ENCODE measurements at places on chromosomes 1 and 21. TPM values are rescaled to one million over a fixed set of nuclear protein-coding genes. Genes with fewer than 3 reads are reported as not detected.
A peak's percentile ranks its signal among the peaks of the same experiment; 100 is the strongest.

GRCh38 chr1:234756066-234756774 is 146.2 kb upstream of the IRF2BP2 start:
- no peak for DNase-seq

- no peak for DNase-seq
Measured at GRCh38 chr1:28247612-28248272, 11.6 kb upstream of the SESN2 start.

- DNase-seq: peak; percentile 33
Measured at GRCh38 chr1:20640183-20640597, 6.9 kb downstream of the PINK1 start.

DNA sequence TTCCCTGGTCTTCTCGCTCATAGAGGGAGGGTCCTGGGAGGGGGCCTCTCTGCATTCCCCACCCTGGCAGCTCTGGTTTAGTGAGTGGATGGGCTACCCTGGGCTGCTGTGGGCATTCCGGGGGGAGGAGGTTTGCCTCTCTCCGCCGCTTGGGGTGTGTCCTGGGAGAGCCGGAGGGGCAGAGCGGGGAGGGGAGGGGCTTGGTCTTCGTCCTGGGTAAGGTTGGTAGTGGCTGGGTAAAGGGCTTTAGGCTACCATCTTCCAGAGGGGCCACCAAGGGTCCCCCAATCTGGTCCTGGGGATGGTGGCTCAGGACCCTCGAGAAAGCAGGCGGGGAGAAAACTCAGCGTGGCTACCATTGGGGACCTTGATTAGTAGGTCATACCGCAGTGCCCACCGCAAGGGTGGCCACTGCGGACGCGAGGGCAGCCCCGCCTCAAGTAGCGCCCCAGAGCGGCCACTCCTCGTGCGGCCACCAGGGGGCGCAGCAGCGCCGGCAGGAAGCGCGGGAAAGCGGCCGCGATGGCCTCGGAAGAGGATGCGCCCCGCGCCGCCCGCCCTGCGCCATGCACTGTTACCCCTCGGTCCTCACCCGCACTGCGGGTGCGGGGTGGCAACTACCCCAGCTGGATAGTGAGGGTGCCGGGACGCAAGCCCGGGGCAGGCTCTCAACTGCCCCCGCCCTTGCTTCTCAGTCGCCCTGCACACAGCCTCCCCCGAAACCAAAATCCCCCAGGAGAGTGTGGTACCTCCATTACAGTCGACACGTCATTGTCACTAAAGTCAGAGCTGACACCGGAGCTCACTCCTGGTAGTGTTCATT is 44.1 kb upstream of the SLC25A33 start:
- DNase-seq: peak; percentile 27

GRCh38 chr1:217040711-217041455 is 317.7 kb upstream of the ESRRG start:
- DNase-seq: no peak

DNA sequence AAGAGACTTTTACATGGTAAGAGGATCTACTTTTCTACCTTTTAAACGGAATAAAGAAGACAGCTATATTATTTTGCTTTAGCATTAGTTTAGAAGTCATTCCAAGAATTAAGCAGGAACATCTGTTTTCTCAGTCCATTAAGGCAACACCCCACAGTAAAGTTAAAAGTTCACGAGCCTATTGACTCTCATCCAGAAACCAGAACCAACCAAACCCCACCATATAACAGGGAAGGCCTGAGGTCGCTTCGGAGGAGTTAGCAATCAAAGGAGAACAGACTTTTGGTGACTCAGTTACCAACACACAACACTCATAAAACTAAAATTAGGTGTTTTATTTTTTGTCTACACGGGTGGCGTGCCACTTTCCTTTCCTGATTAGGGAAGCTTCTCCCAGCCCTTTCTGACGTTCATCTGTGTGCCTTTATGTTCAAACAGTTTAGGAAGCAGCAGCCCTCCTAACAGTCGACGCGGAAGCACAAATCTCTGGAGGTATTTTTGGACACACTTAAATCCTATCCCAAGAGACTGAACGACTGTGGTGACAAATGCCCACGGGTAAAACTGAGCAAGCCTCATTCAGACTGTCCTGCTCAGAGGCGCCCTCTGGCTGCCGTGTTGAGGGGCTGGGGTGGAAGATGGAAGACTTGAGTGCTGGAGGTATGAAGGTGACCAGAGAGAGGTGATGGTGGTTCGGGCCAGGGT is 8.6 kb upstream of the PLA2G2C start:
- peak; percentile 36 for DNase-seq

TTLL7 gene
- 4.8 TPM for total RNA-seq

- DNase-seq: no peak
Measured at GRCh38 chr1:119086830-119087229, 53.6 kb downstream of the WARS2 start.

MYOC gene
- total RNA-seq: not detected

GRCh38 chr21:39097981-39098380 is 85.3 kb downstream of the PSMG1 start:
- no peak for DNase-seq

GSTM5 gene
- total RNA-seq: 0.12 TPM

DNA sequence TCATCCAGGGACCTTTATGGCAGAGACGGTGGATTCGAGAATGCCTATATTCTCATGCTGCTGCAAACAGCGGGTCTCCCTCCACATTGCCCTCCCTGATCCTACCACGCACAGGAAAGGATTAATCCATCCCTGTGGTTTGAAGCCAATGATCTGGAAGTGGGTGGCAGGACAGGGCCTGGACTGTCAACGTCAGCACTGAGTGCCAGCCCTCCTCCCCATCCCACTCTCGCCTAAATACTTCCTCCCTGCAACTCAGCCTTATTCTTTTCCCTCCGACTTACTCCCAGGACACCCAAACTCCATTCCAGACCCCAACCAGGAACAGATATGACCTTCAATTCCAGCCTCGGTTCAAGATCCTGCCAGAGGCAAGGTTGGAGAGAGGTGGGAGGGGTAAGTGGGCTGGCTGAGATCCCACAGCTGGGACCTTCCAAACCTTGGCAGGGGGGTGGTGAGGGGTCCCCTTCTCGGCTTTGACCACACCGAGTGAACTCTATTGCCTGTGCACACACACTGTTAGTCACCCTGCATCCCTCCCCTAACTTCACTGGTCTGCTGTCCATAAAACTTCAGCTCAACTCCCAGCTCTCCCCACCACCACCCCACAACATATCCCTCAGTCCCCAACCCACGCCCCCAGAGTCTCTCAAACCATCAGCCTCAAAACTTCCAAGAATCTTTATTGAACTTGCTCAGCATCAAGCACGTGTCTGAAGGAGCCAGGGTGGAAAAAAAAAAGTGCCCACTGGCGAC is 2.4 kb upstream of the S100A5 start:
- DNase-seq: no peak

LCE3D gene
- not detected for total RNA-seq

DNA sequence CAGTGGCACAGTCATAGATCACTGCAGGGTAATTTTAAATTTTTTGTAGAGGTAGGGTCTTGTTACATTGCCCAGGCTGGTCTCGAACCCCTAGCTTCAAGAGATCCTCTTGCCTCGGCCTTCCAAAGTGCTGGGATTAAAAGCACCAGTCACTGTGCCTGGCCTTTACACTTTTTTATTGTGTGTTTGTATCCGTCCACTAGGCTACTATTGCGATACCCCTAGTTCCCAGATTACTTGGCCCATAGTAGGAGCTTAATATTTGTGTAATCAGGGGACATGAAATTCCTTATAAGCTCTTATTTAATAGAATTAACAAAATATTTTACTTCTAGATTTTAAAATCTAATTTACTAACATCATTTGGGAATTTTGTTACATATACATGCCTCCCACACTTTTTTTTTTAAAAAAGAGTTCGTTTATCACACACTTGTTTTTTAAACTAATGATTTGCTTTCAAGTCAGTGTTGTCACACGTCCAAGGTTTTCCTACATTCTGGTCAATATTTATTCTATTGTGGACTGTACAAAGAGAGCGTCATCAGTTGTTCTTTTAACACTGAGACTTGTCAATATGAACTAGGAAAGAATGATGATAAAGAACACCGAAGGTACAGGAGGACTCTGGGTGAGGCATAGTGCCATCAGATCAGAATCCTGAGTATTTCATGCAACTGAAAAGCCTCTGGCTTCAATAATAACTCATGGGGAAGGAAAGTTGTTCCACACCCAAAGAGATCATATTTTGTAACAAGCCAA is 63.7 kb downstream of the LEPR start:
- no peak for DNase-seq

- no peak for DNase-seq
Measured at GRCh38 chr1:66265796-66266195, 268.2 kb upstream of the SGIP1 start.

GFI1 gene
- total RNA-seq: 0.05 TPM

- no peak for DNase-seq
Measured at GRCh38 chr1:202642212-202642611, 68.0 kb downstream of the SYT2 start.

GRCh38 chr1:205357567-205357966 is 845 bp upstream of the KLHDC8A start:
- DNase-seq: no peak

- peak; percentile 43 for DNase-seq
Measured at GRCh38 chr1:9302745-9303524, 10.2 kb downstream of the SPSB1 start.

- DNase-seq: peak; percentile 18
Measured at GRCh38 chr1:50271968-50272578, 151.2 kb downstream of the DMRTA2 start.

UROD gene
- total RNA-seq: 89.2 TPM

GRCh38 chr1:19229828-19230325 is 19.8 kb upstream of the UBR4 start:
- DNase-seq: no peak

ANKRD35 gene
- not detected for total RNA-seq

LAMB3 gene
- total RNA-seq: 19.7 TPM

DNA sequence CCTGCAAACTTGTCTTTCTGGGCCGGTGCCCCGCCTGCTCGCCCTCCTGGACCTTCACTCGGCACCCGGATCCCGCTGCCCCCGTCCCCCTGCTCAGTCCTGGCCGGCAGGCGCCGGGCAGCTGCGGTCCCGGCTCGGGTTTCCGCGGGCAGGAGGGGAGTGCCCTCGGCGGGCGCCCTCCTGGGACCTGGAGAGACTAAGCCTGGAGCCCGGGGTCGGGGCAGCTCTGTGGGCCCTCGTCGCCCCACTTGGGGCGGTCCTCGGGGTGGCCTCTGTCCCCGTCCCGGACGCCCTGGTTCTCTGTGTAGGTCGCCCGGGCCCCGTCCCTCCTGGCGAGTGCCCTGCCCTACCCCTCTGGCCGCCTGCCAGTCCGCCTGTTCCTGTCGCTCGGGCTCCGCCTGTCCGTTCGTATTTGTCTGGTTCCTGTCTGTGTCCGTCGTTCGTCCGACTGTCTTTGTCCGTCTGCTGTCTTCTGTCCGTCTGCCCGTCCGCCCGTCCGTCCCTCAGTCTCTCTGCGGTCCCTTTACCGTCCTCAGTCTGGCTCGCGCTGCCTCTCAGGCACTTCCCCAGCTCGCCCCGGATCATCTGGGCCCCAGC is 490 bp downstream of the SERINC2 start:
- peak; percentile 26 for DNase-seq

DNA sequence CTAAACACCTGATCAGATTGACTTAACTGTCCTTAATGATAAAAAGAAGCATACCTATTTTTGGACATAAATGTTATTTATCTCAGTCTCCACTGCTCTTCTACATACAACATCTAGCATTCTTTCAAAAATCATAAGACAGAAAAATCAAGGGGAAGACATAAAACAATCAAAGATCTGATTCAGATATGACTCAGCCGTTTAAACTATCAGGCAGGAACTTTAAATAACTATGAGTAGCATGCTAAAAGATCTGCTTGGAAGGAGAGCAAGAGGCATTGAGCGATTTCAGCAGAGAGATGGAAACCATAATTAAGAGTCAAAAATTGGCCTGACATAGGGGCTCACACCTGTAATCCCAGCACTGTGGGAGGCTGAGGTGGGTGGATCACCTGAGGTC is 27.2 kb upstream of the SLC22A15 start:
- no peak for DNase-seq

GRCh38 chr1:1069056-1069710 is 4.9 kb downstream of the RNF223 start:
- DNase-seq: peak; percentile 47

DNA sequence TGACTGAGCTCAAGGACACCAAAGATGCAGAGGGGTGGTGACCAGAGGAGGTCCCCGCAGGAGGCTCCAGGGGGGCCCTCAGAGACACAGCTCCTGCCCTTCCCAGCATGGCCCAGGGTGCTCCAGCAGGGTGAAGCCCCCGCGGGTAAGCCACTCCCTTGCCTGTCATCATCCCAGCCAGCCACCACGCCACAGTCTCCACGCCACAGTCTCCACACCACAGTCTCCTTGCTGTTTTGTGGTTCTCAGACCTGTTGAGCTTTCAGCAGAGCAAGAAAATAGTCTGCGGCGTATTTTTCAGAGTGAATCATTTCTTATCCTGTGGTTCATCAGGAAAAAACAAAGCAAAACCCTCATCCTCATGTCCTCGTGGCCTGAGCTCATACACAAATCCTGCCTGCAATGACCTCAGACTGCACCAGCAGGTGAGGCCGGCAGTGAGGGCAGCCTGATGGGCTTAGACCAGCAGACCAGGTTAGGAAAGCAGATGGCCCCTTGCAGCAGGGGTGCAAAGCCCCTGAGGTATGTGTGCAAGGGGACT is 25.7 kb upstream of the ABCG1 start:
- DNase-seq: no peak

DNA sequence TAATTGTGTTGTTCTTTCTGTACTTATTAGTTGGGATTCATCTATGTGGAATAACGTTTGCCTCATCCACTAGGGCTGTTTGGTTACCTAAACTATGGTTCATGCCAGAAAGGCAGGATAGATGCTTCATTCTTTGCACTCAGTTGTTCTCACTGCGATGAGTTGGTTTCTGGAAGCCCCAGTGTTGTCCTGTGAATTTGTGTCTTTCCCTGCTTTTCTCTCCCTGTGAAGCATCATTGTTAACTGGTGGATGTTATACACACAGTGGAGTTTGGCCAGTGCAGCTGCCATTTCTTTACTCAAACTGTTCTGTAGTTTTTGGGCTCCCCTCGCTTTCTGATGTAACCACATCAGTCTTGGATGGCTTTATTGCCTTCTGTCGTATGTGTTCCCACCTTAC is 143.6 kb upstream of the COL6A1 start:
- DNase-seq: no peak

ADAMTS5 gene
- not detected for total RNA-seq

DNA sequence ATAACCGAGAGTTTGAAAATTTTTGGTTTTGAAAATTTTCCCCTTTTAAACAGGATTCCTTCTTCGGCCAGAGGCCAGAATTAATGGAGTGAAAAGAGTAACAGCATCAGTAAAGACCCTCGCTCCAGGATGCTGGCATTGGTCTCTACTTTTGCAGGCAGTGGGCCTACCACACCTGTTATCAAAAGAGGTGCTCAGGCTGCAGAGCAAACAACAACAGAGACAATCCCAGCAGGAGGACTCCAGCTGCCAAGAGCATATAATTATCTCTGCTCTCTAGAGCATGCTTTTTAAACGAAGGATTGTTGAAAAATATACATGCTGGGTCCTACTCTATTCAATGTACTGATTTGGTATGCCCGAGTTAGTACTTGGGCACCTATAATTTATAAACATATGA is 1048.5 kb downstream of the PLA2G4A start:
- DNase-seq: no peak

DNA sequence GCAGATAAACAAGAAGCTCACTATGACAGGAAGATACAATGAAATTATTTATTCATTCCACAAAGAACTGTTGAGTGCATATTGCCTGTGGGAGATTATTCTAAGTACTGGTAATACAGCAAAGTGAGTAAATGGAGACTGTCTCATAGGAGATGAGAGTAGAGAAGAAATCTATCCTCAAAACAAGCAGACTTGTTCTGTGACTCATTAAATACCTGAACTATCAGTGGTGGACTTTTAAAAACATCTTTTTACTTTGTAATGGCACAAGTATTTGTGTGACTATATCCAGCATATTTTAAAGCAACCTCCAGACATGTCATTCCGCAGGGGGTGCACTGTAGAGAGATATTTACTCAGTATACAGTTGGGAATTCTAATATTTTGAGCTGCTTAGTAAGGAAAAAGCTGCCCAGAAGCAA is 259.2 kb downstream of the FMN2 start:
- DNase-seq: no peak

Data from NCI-H460 (cell line).